Activated CD8-positive, alpha-beta memory T cell treated with anti-CD3 and anti-CD28 coated beads for 4 hours (primary cell): ENCODE measurements at places on chromosomes 2 and 18.

DNA sequence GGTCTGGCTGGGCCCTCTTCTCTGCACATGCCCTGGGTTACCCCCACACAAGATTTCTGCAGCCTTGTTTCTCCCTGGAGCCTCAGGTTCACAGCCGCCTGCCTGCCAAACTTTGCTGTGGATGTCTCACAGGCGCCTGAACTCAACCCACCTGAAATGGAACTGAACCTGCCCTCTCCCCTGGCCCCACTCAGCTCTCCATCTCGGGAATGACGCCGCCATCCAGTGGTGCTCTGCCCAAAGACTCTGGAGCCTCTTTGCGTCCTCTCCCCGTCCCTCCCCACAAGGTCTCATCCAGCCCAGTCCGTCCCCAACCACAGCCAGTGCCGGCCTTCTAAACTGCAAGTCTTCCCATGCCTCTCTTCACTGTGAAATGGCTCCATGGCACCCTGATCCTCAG lies 29.1 kb downstream of the EMX1 start:
- no peak for DNase-seq

DNA sequence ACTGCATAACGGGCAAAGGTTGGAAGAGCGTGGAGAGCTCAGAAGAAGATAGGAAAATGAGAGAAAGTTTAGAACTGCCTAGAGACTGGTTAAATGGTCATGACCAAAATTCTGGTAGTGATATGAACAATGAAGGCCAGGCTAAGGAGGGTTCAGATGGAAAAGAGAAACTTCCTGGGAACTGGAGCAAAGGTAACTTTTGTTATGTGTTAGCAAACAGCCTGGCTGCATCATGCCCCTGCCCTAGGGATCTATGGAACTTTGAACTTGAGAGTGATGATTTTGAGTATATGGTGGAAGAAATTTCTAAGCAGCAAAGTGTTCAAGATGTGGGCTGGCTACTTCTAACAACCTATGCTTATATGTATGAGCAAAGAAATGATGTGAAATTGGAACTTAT lies 44.4 kb upstream of the SPATS2L start:
- DNase-seq, result no peak

DNA sequence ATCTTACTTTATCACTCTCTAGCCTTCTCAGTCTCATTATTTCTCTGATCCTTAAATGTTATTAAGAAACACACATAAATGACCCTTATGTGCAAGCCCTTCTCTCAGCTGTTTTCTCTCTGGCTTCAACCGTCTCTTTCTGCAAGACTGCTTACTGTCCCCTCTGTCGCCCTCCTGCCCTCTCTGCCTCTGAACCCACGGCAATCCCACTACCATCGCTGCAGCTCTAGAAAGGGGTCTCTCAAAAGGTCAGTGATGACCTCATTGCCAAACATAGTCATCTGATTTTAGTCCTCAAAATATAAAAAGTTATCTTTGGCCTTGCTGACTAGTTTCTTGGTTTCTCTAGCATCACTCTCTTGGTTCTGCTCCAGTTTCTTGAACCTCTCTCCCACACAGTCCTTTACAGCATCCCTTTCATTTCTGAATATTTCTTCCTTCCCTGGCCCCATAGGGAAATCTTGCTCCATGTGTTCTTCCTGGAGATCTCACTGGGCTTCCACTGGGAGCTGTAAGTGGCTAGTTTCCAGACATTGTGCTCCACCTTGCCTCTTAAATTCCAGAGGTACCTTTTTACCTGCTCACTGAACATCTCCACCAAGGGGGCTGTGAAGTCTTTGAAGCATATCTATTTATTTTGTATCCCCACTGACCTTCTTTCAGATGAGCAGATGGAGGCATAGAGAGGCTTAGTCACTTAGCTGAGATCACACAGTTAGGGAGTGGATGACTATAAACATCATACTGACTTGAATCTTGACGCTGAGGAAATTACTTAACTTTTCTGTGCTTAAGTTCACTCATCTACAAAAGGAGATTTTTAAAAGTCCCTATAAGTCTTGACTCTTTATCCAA lies 96.2 kb downstream of the PDE1A start:
- no peak for DNase-seq

GRCh38 chr2:96325884-96326255 lies 753 bp downstream of the ITPRIPL1 start:
- DNase-seq, result no peak

DNA sequence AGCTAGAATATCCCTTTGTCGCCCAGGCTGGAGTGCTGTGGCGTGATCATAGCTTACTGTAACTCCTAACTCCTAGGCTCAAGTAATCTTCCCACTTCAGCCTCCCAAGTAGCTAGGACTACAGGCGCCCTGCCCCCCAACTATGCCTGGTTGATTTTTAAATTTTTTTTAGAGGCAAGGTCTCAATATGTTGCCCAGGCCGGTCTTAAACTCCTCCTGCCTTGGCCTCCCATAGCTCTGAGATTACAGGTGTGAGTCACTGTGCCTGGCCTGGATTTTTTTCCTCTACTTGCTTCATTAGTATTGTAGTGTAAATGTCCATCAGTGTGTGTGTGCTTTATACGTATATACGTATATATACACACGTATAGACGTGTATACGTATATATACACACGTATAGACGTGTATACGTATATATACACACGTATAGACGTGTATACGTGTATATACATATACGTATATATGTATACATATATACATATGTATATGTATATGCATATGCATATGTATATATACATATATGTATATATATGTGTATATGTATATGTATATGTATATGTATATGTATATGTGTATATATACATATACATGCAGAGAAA lies 124.4 kb downstream of the DIS3L2 start:
- DNase-seq, result no peak

DNA sequence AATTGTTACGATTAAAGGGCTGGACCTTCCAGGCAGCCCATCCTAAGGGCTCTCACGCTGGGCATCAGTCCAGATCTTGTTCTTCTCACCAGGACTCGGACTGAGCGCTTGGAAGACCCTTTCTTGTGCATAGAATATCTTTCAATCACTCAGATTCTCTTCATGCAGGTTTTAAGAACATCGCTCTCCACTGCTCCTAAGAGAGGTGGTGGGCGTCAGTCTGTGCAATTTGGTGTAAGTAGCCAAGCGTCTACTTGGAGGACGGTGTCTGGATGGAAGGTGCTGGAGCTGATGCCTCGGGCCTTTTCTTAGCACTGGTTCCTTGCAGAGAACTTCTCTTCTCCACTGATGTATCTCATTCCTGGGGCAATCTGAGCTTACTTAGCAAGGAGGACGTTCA lies 68.7 kb downstream of the ASB1 start:
- no peak for DNase-seq

DNA sequence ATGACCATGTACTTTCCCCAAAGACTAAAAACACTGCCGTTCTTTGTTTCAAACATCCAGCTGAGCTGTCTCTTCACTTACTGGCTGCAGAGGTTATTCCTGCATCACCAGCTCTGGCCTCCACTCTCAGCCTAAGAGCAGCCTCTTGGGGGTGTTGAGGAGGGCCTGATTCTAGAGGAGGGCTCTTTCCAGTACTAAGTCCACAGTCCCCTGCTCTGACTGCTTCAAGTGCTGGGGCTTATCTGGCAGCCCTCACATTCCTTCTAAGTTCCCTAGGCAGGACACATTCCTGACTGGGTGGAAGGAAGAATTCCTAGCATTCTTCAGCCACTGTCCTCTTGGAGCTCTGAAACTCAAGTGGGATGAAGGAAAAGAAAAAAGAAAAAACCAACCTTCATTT lies 32.9 kb upstream of the EHBP1 start:
- no peak for DNase-seq

GRCh38 chr2:160870729-160871465 lies 289.3 kb upstream of the TANK start:
- no peak for DNase-seq

DNA sequence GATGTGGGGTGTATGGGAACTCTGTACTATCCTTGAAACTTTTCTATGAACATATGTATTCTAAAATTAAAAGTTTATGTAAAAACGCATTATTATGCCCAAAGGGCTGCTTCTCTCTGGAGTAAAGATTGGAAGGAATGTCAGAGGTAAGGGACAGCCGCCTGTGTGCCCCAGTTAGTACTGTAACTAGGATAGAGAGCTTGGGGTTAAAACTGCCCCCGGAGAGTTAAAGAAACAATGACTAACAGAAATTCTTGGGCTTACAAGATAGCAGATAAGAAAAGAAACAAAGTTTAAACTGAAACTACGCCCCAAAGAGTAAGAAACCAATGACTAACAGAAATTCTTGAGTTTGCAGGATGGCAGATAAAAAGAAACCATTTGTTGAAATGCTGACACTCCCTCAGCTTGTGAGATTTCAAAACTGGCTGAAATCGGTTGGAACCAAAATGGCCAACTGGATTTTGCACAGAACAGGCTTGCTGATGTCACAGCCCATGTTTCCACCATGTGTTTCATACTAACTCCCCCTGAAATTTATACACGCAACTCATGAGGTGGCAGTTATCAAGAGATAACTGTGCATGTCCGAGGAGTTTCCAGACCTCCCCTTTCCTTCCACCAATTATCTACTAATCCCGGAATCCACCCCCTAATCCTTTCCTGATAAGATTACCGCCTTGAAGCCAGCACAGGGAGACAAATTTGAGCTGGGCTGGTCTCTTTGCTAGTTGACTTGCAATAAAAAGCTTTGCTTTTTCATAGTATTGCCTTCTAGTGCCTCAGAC lies 8.7 kb upstream of the TXNDC2 start:
- no peak for DNase-seq
